ENCODE measurements at places on chromosomes 1 and 21.

- no peak overlapping the region for H3K27ac ChIP-seq
- no peaks in the 10 kb centered on the region for H3K4me1 ChIP-seq
- no peak overlapping the region for H3K4me3 ChIP-seq
- H3K27me3 ChIP-seq, result peaks cover 14% of the 10 kb centered on the region
These were observed 345.2 kb upstream of the CAMK1G start for GRCh38 chr1:209238356-209238755.

DNA sequence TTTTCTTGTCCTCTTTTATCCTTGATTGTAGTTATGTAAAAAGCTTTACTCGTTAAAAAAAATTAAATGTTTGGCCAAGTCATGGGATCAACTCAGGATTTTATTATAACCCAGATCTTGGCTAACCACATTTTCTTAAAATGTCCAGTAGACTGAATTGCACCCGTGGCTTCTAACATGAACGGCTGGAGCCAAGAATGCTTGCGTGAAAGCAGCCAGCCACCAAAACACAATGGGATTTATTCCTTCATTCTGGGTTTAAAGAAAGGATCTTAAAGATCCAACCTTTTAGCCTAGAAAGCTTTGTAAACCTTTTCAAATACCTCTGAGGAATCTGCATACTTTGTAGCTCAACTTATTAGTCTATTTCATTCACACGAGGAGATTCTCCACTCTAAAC is 404.4 kb downstream of the USP25 start:
- H3K27me3 ChIP-seq, result no peaks in the 10 kb centered on the region
- no peak overlapping the region for H3K4me3 ChIP-seq
- H3K4me1 ChIP-seq, result no peaks in the 10 kb centered on the region
- H3K36me3 ChIP-seq, result peaks cover 11% of the 10 kb centered on the region
- H3K27ac ChIP-seq, result no peak overlapping the region

DNA sequence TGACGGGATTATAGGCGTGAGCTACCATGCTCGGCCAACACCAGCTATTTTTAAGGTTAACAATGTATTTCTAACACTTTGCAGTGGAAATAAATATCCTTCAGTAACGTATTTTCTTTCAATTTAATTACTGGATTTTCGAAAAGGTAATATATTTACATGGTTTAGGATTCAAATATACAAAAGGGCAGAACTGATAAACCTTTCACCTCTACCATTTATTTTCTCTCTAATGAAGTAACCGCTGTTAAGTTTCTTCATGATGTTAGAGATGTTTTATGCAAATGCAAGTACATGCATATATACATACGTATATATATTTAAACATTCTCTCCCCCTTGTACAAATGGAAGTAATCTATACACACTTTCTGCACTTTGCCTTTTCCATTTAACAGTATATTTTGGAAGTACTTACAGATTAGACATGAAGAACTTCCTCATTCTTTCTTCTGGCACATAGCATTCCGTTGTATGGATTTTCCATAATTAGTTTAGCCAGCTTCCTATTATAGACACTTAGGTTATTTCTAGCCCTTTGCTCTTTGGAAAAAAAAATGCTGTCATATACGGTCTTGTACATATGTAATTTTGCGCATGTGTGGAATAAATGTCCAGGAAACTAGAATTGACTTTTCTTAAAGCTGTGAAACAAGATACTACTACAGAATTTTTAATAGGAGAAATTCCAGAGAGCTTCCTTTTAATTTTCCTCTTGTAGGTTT is 14.9 kb upstream of the HJV start:
- H3K27ac ChIP-seq, result peak overlapping the region; percentile 99
- peak overlapping the region; percentile 94 for H3K4me3 ChIP-seq
- no peaks in the 10 kb centered on the region for H3K27me3 ChIP-seq
- DNase-seq, result no peak

DNA sequence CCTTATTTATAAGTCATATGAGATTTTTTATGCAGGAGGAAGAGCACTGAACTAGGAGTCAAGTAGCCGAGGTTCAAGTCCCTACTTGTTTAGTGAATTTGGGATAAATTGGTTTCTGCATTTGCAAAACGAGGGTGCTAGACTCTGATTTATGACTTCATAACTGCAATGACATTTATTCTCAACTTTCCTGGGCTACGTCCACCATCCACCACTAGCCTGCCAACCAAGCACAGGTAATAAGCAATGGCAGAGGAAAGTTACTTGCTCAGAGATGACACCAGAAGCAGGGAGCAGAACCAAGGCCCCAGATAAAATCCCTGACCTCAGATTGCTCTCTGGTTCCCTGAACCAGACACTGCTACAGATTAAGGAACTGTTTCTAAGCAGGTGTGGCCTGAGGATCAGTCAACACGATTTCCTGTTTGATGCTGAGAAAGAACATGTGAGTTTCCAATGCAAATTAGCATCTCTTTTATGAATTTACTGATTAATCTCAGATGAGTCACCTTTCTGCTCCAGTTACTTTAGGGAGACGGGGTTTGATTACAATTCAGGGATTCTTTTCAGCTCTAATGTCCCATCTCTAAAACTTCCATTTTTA is 52.7 kb downstream of the PLPP3 start:
- peaks cover 8% of the 10 kb centered on the region for H3K27me3 ChIP-seq
- no peak overlapping the region for H3K4me3 ChIP-seq
- no peaks in the 10 kb centered on the region for H3K36me3 ChIP-seq
- DNase-seq, result no peak
- no peak overlapping the region for H3K27ac ChIP-seq

- H3K27ac ChIP-seq, result no peak overlapping the region
- no peak for DNase-seq
- H3K4me3 ChIP-seq, result no peak overlapping the region
- peaks cover 16% of the 10 kb centered on the region for H3K4me1 ChIP-seq
- peaks cover 37% of the 10 kb centered on the region for H3K27me3 ChIP-seq
These were observed 14.5 kb downstream of the PDZK1IP1 start for GRCh38 chr1:47175227-47175934.

DNA sequence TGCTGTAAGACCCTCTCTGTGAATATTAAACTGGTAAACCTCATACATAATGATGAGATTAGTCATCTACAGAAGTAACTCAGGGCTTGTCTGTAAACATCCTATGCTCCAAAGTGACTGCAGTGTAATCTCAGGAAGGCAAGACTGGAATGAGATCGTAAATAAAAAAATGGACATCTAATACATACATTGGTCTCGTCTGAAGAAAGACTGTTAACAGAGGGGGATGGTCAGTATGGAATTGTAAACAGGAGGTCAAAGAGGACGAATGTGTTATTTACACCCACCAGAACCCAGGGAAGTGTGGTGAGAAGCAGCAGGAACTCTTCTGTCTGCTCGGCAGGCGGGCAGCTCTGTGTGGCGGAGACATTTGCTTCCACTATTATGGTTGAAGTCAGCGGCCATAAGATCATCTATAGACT is 51.4 kb downstream of the DISC1 start:
- H3K4me1 ChIP-seq, result peaks cover 8% of the 10 kb centered on the region
- H3K4me3 ChIP-seq, result no peak overlapping the region
- no peak for DNase-seq
- peaks cover 6% of the 10 kb centered on the region for H3K27me3 ChIP-seq

DNA sequence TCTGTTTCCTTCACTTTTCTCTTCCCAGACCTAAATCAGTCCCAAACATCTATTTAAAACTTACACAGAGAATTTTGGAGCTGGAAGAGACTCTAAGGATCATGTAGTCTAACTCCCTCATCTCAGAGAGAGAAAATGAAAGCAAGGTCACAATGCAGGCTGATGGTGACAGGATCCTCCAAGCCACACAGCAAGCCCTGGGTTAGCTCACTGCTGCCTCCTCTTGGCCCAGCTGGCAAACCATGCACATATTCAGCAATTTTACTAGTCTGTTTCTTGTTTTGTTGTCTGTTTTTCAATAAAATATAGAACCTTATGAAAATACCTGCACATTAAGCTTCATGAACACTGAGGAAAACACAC is 27.7 kb upstream of the LY9 start:
- DNase-seq, result peak; percentile 87
- peaks cover 25% of the 10 kb centered on the region for H3K36me3 ChIP-seq
- peak overlapping the region; percentile 91 for H3K4me3 ChIP-seq
- peak overlapping the region; percentile 97 for H3K27ac ChIP-seq

GRCh38 chr1:35558374-35559316 is 1.0 kb downstream of the NCDN start:
- no peaks in the 10 kb centered on the region for H3K36me3 ChIP-seq
- DNase-seq, result no peak
- no peaks in the 10 kb centered on the region for H3K27me3 ChIP-seq
- H3K4me1 ChIP-seq, result peaks cover 47% of the 10 kb centered on the region

DNA sequence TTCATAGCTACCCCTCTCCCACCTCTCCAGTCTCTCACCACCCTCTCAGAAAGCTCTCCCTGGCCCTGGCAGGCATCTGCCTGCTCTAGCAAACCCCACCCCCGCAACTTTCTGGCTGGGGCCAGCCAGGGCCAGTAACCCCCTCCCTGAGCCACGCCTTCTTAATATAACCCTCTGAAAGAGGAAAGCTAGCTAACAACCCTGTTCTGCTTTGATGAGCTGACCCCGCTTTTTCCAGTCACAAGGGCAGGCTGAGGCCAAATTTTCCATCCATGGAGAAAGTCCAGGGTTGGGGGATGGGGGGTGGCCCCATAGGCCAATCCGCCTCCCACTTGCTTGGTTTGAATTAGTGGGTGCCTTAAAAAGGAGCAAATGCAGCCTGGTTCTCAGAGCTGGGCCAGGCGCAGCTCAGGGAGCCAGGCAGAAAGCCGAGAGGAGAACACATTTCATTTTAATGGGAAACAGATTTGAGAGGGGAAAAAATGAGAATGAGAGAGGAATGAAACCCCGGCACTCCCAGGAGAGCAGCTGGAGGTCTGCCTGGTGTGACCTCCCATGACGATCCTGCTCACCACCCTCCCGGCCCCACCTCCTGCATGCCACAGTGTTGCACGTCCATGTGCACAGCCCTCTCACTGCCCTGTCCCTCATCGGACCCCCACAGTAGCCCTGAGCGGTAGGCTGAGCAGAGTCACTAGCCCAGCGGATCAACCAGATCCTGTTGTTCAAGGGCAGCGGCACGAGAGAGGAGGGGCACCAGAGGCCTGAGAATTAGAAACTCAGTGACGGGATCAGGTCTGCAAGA is 62.3 kb downstream of the OPTC start:
- no peak overlapping the region for H3K4me3 ChIP-seq
- peaks cover 11% of the 10 kb centered on the region for H3K27me3 ChIP-seq
- H3K27ac ChIP-seq, result no peak overlapping the region
- no peaks in the 10 kb centered on the region for H3K36me3 ChIP-seq

GRCh38 chr1:65467536-65467935 is 47.1 kb downstream of the LEPR start:
- H3K36me3 ChIP-seq, result peaks cover 22% of the 10 kb centered on the region
- H3K27ac ChIP-seq, result no peak overlapping the region
- H3K4me3 ChIP-seq, result no peak overlapping the region
- no peak for DNase-seq
- H3K27me3 ChIP-seq, result no peaks in the 10 kb centered on the region

GRCh38 chr1:12453400-12454343 is 164.3 kb downstream of the DHRS3 start:
- H3K4me1 ChIP-seq, result peaks cover 72% of the 10 kb centered on the region
- peak overlapping the region; percentile 79 for H3K27ac ChIP-seq
- peak overlapping the region; percentile 53 for H3K4me3 ChIP-seq
- H3K27me3 ChIP-seq, result no peaks in the 10 kb centered on the region

GRCh38 chr1:28494737-28495136 is 11.1 kb upstream of the RCC1 start:
- no peaks in the 10 kb centered on the region for H3K4me1 ChIP-seq
- DNase-seq, result no peak
- H3K27me3 ChIP-seq, result no peaks in the 10 kb centered on the region
- H3K36me3 ChIP-seq, result peaks cover 12% of the 10 kb centered on the region

DNA sequence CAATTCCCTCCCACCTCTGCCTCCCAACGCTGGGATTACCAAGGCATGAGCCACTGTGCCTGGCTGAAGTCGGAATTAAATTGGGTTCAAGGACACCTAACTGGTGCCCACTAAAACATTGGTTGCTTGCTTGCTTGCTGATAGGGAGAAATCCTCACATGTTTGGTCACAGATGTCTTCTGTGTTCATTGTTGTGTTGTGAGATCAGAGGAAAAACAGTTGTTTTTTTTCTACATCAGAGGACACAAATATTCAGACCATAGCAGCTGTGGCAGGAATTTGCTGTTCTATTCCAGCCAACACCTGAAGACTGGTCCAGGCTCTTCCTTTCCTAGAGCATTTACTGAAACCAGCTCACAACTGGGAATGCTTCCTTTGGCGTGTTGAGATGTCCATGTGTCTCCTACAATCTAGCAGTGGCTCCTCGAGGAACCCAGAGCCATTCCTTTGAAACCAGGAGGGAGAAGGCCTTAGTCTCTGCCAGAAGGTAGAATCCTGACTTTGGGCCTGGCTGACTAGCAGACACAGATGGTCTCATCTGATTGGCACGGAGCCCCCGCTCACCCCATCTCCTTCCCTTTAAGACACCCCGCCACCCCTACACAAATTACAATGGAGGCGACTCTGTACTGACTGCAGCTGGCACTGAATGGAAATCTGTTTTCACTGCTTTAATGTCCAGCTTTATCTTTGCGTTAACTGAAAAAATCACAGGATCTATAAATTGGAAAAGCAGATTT is 24.3 kb upstream of the TRIM17 start:
- DNase-seq, result no peak
- no peaks in the 10 kb centered on the region for H3K36me3 ChIP-seq
- H3K4me1 ChIP-seq, result peaks cover 8% of the 10 kb centered on the region
- peaks cover 39% of the 10 kb centered on the region for H3K27me3 ChIP-seq

DNA sequence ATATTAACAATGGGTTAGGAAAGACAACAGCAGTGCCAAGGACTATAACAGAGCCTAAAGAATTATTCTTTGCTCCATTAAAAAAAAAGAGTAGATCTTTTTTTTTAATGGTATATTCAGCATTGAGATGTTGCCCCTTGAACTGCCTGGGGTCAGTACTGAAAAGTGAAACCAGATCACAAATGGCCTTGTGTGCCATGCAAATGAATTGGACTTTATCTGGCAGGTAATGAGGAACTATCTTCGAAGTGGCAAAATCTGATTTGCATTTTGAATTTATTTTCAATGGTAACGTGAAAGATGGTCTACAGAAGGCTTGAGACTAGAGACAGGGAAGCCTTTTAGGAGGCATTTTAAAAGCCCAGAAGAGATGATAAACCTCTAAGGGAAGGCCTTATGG is 21.4 kb upstream of the PKN2 start:
- H3K36me3 ChIP-seq, result no peaks in the 10 kb centered on the region
- no peak overlapping the region for H3K4me3 ChIP-seq
- peaks cover 7% of the 10 kb centered on the region for H3K4me1 ChIP-seq
- no peaks in the 10 kb centered on the region for H3K27me3 ChIP-seq
- DNase-seq, result no peak

GRCh38 chr1:15391366-15391765 is 18.3 kb upstream of the EFHD2 start:
- no peak overlapping the region for H3K27ac ChIP-seq
- no peaks in the 10 kb centered on the region for H3K27me3 ChIP-seq
- peak; percentile 10 for DNase-seq
- H3K4me3 ChIP-seq, result no peak overlapping the region

- peaks cover 10% of the 10 kb centered on the region for H3K36me3 ChIP-seq
- no peak overlapping the region for H3K27ac ChIP-seq
These were observed 16.0 kb upstream of the ZBTB8B start for GRCh38 chr1:32448773-32449456.

- H3K36me3 ChIP-seq, result no peaks in the 10 kb centered on the region
- H3K4me3 ChIP-seq, result no peak overlapping the region
- H3K4me1 ChIP-seq, result peaks cover 3% of the 10 kb centered on the region
- no peak overlapping the region for H3K27ac ChIP-seq
- no peak for DNase-seq
- H3K27me3 ChIP-seq, result peaks cover 35% of the 10 kb centered on the region
These were observed 64.2 kb upstream of the SMYD2 start for GRCh38 chr1:214216779-214217178.

All from natural killer cell treated with Interleukin-12 subunit alpha and Interleukin-12 subunit beta and Interleukin-15 and Interleukin-18, amount 100 ng/mL, for 72 hours (primary cell).